ENCODE measurements at places on chromosomes 12 and 14.

DNA sequence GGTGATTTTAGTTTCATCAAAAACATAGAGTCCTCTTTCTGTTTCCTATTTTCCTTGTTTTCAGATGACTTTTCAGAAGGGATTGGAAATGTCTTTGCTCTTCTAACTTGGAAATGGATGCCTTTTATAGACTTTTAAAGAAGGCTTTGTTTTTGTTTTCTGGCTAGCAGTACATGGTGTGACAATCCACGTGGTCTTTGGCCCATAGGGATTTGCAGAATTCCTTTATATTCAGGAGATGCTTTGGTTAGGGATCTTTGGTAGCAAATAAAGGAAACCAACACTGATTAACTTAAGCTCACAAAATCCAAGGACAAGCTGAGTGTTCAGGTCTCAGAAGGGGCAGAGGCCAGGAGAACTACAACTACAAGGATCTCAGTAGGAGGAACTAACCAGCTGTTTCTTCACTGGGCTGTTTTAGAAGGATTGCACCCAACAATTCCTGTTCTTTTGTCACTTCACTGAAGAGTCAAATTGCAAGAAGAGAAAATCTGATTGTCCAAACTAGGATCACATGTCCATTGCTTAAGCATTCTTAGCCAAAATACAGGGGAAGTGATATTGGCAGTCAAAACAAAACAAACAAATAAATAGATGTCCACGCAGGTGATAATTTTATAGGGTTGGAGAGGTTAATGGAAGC, 58.6 kb upstream of the MANSC4 start:
- no peak for DNase-seq

- DNase-seq, result no peak
Observed at GRCh38 chr12:92336641-92337040, 191.0 kb upstream of the BTG1 start.

- DNase-seq, result no peak
Observed at GRCh38 chr12:104480826-104481440, 24.2 kb downstream of the CHST11 start.

GRCh38 chr12:64993461-64993860, 127.6 kb downstream of the WIF1 start:
- no peak for DNase-seq

- DNase-seq, result no peak
Observed at GRCh38 chr12:39372929-39373328, 70.0 kb downstream of the KIF21A start.

- DNase-seq, result no peak
Observed at GRCh38 chr12:15741082-15741481, 48.1 kb downstream of the EPS8 start.

DNA sequence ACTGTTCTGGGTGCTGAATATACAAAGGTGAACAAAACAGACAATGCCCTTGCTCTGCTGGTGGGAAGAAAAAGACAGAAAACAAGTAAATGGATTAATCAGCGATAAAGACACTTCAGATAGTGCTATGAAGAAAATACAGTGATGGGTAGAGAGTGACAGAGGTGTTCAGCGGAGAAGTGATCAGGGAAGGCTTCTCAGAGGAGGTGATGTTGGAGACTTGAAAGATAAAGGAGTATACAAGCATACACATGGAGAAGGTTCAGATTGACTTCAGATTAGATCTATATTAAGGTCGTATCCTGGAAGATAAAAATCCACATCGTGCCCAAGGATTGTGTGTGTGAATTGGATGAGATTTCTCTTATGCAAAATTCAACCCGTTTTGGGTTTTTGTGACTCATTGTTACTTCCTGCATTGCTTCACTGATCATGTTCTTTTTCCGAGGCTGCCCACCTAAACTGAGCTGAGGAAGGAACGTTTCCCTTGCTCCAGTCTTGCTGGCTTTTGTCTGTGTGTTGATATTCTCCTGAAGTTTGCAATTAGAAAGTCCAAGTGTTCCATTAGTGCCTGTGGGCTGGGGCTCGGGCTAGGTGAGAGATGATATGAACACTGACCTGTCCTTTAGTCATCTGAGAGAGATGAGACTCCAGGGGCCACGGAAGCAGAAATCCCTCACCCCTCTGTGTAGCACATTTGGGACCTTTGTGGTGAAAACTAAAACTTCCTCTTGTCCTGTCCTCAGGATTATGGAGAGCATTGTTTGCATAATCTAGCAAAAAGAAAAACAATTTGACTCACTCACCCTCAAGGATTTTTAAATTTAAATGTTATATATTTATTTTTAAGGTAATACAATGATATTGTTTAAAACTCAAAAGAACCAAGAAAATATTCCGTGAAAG, 27.6 kb downstream of the PLXNC1 start:
- no peak for DNase-seq

- no peak for DNase-seq
Observed at GRCh38 chr12:113043240-113043639, 13.3 kb upstream of the DTX1 start.

GRCh38 chr12:79019672-79020071, 155.1 kb downstream of the SYT1 start:
- no peak for DNase-seq

DNA sequence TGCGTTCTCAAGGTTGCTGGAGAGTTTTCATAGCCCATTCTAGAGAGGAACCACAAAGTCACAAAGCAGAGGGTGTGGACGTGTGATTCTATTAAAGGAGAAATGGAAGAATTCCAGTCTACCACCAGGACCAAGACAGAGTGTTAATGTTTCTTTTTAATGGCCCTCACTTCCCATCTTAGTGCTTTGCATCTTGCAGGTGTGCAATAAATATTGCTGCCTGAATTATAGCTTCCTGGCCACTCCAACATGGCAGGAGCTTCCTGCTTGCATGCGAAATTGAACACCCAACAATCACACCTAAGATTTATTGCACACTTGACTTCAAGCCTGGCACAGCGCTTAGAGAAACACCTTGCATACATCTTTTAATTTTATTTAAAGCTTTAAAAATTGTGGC, 22.4 kb upstream of the PPP1CC start:
- DNase-seq, result no peak

- DNase-seq, result no peak
Observed at GRCh38 chr12:65420941-65421340, 142.5 kb downstream of the MSRB3 start.

DNA sequence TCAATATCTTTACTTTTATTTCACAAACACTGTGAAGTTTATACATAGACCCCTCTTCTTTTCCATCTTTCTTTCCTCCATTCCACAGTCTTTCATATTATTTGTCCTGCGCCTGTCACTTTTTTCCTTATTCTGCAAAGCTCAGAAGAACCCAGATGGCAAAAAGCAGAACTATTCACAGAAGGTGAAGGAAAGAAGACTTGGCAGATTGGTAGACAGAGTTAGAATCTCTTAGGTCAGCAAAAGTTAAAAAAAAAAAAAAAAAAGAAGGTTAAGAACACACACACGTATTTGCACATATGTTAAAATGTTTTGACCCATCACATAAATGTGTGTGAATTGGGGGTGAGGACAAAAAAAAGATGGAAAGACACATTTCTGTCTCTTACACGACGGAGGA, 50.3 kb upstream of the ABCC9 start:
- no peak for DNase-seq

GRCh38 chr14:23307687-23308644, 1.3 kb downstream of the BCL2L2 start:
- no peak for DNase-seq

DNA sequence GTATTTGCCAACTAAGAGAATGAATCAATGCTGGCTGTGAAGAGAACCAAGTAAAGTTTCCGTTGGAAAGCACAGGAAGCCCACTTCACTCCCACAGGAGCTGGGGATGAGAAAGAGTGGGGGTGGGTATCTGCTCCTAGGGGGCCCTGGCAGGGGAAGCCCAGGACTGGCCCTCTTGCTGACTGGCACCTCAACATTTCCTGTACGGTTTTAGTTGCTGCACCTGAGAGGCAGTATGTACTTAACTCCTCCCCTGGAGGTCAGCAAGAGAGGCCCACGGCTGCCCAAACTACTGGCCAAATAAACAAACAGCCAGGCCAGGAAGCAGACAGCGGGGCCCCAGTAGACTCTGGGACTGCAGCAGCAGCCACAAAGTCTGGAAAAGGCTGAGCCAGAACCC, 33.8 kb upstream of the VWF start:
- no peak for DNase-seq

- DNase-seq, result no peak
Observed at GRCh38 chr14:100292301-100292775, 13.9 kb downstream of the SLC25A29 start.

- DNase-seq, result no peak
Observed at GRCh38 chr14:102795060-102795925, 18.0 kb downstream of the TRAF3 start.

DNA sequence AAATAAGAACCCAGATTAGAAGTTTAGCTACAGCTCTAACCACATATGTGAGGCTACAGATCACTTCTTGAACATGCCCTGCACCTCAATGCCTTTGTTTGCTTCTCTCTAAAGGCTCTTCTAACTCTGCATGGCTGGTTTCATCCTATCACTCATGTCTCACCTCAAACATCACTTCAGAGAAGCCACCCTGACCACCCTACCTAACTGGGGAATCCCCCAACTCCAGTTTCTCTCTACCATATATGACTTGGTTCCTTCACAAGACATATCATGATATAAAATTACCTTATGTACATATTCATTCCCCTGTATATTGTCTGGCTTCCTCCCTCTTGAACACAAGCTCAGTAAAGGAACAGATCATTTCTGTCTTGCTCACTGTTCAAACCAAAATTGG, 250.2 kb upstream of the GRIP1 start:
- DNase-seq, result no peak

DNA sequence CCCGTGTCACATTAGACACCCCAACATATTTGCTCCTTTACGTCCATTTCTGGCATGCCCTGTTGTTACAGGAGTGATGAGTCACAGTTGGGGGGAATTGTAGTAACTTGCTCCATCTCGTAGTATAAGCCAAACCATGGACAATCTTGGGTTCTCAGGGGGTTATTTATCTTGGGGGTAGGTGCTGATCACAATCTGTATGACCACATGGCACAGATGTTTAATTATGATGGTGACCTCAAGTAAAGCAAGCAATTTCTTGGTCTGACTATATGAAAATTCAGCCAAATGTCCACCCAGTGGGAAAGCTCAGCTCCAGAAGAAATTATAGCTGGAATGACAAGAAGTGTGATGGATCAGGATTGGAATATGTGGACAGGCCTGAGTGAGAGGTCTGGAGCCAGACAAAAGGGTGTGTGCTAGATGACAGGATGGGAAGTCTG, 32.1 kb upstream of the STON2 start:
- DNase-seq, result no peak

- DNase-seq, result no peak
Observed at GRCh38 chr12:95368931-95369330, 105.0 kb upstream of the METAP2 start.

DNA sequence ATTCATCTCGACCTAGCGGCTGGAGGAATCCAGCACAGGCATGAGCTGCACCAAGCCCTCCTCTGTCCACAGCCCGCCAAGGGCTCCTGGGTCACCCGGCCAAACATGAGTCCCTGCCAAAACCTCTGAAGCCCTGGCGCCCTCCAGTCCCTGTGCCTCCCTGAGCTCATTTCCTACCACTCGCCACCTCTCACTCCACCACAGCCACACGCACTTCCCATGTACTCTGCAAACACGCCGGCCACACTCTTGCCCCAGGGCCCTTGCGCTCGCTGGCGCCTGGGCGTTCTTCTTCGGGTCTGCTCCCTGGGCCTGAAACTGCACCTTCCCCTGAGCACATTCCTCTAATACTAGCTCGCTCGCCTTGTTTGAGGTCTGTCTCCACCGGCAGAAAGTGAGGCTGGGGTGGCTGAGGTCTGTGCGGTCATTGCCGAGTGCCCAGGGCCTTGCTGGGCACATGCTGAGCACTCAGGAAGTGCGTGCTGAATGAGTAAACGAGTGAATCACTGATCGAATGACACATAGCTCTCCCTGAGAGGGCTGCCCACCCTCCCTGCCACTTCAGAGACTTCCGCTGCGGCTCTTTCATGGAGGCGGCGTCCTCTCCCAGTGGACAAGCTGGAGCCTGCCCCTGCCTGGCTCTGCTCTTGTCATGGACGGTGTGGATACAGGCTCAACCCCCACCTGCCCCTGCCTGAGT, 33.7 kb upstream of the DLK1 start:
- no peak for DNase-seq

DNA sequence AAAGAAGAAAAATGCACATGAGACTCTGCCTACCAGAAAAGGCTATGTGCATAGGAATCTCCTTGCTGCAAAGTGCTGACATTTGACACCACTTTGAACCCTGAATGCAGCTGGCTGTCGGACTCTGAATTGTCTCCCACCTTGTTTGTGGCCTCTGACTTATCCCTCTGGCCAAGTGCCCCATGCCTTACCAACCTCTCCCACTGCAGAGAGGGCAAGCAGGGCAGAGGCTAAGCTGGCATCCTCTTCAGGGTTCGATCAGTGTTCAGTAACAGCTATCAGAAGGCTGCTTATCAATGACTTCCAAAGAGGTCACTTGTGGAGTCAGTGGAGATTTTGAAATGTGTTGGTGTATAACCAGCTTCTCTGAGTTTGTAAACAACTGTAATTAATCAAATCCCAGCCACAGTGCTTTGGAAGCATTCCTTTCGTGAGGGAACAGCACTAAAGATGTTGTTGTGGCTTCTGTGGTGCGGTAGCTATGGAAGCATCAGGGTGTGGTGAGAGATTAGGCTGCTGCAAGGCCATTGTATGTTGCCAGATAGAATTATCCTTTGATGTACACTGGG, 22.6 kb upstream of the BMP4 start:
- no peak for DNase-seq

DNA sequence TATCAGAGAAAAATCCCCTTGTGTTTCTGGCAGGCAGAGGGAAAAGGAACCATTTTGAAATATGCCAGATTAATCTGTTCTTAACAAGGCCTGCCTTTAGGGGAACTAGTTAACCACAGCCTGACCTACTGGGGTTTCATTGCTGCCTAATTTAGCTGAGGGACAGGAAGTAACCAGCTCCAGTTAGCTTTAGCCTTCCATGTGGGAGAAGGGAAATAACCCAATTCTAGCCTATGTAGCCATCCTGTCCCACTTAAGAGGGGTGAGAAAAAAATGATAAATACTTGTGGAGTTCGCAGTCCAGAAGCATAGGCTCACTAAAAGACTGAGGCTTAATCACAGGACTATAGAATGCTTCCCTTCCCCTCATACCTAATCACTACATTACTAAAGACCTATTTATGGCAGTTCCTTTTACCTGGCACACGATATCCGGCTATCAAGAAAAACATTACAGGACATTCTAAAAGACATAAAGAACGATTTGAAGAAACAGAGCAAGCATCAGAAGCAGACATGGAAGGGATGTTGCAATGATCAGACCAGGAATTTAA, 22.8 kb downstream of the COX8C start:
- no peak for DNase-seq

GRCh38 chr12:86710109-86710508, 453.9 kb upstream of the MGAT4C start:
- DNase-seq, result no peak

GRCh38 chr12:50120521-50120920, 8.5 kb downstream of the COX14 start:
- DNase-seq, result no peak

DNA sequence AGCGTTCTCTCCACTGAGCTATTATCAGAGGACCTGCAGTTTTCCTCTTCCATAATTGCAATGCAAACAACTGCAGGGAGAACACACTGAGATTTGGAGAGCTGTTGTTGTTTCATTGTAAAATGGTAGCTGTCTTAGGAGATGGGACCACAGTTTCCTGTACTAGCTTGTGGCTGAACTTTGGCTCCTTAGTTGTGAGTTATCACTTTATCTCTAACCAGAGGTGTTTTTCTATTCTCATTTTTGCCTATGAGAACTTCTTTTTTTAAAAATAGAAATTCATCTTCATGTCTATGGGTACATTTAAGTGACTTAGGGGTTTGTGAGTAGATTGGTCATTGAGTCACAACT, 216.5 kb downstream of the SLC38A4 start:
- DNase-seq, result no peak
